ENCODE measurements at places on chromosomes 16 and 17.
A peak's percentile ranks its signal among the peaks of the same experiment; 100 is the strongest.

- DNase-seq = no peak
Measured at GRCh38 chr17:29393436-29393835, 3.3 kb downstream of the TAOK1 start.

DNA sequence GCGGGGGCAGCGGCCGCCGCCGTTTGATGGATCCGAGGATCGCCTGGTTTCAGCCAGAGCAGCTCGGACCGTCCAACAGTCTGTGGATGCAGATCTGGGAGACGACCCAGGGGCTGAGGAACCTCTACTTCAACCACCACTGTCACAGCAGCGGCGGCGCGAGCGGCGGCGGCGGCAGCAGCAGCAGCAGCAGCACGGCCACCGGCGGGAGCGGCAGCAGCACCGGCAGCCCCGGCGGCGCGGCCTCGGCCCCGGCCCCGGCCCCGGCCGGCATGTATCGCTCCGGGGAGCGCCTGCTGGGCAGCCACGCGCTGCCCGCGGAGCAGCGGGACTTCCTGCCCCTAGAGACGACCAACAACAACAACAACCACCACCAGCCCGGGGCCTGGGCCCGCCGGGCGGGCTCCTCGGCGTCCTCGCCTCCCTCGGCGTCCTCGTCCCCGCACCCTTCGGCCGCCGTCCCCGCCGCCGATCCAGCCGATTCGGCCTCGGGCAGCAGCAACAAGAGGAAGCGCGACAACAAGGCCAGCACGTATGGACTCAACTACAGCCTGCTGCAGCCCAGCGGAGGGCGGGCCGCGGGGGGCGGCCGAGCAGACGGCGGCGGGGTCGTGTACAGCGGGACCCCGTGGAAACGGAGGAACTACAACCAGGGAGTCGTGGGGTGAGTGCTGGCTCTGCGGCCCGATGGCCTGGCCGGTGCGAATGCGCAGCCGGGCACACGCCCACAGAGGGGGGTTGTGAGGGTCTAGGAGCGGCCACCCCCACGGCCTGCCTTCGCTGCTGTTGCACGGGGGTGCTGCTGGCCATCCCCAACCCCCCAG, 702 bp downstream of the TENT4B start:
- no peak for DNase-seq

- no peak for DNase-seq
Measured at GRCh38 chr16:70786020-70786755, 14.8 kb downstream of the VAC14 start.

GRCh38 chr17:9541718-9542117, 33.9 kb downstream of the STX8 start:
- no peak for DNase-seq

DNA sequence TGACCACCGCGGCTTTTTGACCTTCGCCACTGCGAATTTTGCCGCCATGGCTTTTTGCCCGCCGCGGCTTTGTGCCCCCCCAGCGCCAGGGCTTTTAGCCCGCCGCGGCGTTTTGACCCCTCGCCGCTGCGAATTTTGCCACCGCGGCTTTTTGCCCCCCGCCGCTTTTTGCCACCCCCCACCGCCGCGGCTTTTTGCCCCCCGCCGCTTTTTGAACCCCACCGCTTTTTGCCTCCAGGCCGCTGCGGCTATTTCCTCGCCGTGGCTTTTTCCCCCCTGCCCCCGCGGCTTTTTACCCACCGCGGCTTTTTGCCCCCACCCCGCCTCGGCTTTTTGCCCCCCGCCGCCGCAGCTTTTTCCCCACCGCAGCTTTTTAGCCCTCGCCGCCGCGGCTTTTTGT, 134.8 kb upstream of the TP53TG3C start:
- no peak for DNase-seq

DNA sequence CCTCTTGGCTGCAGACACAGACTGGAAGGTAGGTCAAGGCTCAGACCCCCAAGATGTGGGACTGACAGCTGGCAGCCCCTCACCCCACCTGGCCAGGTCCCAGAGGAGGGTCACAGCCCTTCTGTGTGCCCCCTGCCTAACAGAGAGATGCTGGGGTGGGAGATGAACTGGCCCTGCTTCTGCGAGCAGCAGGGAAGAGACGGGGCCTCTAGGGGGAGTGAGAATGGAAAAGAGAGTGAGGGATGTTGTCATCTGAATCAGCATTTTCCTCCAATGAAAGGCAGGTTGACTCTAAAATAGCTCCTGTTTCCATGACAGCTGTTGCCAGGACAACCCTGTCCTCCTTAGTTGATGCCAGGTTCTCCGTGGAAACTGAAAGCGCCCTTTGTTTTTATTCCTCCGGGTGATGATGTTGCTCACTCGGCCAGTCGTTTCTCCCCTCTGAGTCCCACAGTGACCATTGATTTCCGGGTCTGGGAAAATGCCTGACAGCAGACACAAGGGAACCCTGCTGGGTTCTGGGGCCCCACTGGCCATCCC, 4.9 kb upstream of the NDRG4 start:
- DNase-seq = peak; percentile 94

- DNase-seq = no peak
Measured at GRCh38 chr16:70730944-70731343, 45.1 kb upstream of the MTSS2 start.

GRCh38 chr16:57616241-57616640, 12.2 kb upstream of the ADGRG1 start:
- DNase-seq = no peak

DNA sequence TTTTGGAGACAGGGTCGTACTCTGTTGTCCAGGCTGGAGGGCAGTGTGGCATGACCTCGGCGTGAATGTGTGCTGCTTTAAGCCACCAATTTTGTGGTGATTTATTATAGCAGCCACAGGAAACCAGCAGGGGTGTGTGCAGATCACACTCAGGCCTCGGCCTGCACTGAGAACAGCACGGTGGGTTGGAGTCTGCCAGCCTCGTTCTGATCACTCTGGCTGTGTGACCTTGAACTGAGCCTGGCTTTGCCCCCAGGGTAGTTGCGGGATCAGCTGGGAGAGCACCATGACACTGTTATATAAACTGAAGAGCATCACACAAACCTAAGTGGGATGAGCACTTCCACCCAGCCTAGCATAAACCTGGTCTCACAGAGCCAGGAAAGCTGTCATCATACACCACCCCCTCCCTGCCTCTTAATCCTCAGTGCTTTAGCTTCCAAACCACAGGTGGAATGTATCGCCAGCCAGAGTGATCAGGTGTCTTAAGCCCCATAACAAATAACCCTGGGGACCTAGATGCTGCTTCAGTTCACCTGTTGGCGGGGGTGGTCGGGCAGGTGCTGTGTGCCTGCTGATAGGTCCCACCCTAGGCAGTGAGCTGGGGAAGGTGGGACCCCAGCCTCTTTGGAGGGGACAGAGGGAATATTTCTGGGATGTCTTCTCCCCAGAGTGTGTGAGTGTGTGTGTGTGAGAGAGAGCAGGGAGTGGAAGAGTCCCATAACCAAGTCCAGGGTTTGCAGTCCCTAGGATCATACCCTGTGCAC, 28.6 kb upstream of the NDRG4 start:
- DNase-seq = no peak

DNA sequence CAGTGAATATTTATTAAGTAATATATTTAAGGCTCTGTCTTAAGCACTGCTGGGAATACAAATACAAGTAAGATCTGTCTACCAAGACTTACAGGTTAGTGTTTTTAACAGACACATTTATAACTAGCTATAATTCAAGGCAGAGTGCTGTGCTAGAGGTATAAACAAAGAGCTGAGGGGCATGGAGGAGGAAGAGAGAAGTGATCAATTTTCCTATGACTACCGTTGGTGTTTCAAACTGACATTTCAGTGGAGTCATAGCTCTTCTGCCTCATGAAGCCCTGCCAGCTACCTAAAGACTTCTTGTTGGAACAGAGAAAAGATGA, 79.9 kb downstream of the CYB561 start:
- DNase-seq = no peak

- no peak for DNase-seq
Measured at GRCh38 chr16:4263504-4264436, 9.1 kb downstream of the TFAP4 start.

DNA sequence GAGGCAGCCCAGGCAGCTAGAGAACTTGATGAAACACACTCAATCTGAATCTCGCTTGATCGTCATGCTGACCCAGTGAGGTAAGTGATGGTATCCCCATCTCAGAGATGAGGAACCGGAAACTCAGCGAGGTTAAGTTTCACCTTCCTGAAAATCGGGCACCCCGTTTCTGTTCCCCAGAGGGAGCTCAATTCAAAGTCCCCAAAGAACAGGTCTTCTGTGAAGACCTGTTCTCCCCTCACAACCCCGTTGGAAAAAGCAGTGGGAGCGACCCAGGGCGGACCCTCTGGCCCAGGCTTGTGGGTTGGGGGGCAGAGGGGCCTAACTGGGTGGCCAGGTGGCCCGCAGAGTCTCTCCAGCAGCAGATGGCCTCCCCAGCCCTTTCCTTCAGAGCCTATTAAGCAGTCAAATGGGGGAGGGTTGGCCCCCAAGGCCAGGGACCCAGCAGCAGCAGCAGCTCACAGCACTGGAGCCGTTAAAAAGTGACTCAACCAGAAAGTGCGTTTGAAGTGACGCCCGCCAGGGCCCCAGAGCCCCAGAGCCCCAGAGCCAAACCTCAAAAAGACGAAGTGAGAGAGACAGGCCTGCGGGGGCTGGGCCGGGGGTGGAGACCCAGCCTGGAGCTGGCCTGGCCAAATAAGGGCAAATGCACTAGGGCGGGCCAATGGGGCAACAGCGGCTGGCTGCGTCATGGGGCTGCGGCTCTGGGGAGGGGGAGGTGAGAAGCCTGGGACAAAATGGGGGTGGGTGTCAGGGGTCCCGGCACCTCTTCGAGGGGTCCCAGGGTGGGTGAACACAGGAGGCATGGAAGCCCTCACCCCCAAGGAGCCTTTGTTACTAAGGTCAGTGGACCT, 9.2 kb upstream of the TSPOAP1 start:
- peak; percentile 60 for DNase-seq

DNA sequence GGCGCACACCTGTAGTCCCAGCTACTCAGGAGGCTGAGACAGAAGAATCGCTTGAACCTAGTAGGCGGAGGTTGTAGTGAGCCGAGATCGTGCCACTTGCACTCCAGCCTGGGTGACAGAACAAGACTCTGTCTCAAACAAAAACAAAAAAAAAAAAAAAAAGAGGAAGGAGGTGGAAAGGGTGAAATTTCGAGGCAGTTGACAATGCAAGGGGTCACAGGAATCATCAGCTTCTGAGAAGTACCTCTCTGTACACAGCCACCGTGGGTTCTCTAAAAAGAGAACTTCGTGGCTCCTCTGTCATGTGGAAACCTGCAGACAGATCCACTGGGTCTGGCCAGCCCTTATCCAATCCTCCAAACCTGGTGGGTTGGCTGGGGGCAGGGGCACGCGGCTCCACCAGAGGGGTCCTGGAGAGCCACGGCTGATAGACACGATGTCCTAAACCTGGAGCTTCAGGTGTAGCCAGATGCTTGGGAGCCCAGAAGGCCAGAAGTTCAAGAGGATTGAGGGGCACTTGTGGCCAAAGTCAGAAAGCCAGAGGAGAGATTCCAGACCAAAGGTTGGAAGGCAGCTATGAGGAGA, 540 bp upstream of the CD300LF start:
- no peak for DNase-seq

GRCh38 chr16:67987460-67988160, 7.3 kb upstream of the DPEP3 start:
- DNase-seq = no peak

DNA sequence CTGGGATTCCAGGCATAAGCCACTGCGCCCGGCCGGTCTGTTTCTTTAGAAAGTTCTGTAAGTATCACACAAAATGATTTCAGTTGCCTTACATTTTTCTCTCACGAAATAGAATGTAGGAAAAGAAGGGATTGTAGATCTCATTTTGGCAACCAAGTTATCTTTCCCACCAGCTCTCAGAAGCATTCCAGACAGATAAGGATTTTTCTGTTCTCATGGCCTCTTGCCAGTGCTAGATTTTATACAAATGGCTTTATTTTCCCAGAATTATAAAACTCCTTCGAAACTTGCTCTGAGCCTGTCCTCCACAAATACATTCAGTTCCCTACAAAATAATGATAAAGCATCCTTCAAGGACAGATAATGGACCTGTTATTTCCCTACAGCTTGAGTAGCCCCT, 46.9 kb downstream of the LCMT1 start:
- DNase-seq = no peak

DNA sequence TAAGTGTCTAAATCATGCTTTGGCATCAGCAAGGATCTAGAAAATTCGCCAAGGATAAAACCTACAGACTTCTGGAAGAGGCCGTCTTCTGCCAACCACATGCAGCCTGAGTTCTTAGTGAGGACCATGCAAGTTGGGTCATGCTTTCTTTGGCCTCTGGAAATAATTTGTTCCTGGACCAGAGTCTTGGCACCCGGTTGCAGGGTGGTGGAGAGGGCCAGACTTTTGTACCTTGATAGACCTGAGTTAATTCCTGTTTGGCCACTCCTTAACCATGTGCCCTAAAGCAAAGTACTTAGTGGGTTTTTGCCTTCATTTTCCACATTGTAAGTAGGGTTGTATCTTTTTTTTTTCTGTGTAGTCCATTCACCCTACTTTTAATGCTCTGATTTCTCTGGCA, 283.4 kb upstream of the IRX5 start:
- no peak for DNase-seq

- no peak for DNase-seq
Measured at GRCh38 chr17:73957564-73957963, 245.9 kb upstream of the RPL38 start.

DNA sequence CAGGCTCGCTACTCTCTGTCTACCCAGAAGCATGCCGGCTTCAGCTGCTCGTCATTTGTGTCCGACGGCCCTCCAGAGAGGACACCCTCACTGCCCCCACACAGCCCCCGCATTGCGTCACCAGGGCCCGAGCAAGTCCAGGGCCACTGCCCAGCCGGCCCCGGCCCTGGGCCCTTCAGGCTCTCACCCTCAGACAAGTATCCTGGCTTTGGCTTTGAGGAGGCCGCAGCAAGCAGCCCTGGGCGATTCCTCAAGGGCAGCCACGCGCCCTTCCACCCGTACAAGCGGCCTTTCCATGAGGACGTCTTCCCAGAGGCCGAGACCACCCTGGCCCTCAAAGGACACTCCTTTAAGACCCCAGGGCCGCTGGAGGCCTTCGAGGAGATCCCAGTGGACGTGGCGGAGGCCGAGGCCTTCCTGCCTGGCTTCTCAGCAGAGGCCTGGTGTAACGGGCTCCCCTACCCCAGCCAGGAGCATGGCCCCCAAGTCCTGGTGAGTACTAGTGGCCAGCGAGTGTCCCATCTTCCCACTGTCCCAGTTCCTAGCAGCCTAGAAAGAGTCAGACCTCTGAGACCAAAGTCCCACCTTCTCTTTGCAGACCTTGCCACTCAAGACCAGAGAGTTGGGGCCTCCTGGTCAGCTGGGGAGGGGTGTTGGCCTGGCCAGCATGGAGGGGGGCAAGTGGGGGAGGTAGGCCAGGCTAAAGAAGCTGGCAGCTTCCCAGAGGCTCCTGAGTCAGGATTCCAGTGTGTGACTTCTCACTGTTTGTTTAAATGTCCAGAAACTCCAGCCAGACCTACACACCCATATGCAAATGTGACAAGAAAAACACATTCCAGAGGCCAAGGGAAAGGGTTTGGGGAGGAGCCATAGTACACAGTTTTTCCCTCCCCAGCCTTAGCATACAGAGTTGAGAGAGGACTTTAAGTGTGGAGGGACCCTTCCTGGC, 18.6 kb downstream of the FOXN1 start:
- DNase-seq = peak; percentile 72

DNA sequence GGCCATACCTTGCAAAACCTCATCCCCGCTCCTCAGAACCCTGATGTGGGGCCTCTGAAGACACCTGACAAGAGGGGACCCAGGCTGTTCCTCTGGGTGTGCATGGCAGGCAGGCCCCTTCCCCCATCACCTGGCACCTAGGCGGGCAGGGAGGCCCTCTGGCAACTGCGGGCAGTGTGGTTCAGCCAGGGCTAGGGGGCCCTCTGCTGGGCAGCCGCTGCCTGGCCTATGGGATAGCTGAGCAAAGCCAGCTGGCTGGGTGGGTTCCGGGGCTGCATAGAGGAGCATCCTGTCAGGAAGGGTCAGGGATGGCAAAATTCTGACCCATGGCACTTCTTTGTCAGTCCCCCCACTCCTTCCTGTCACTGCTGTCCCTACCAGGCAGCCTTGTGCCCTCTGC, 228.7 kb upstream of the ASIC2 start:
- DNase-seq = no peak
